Pons (tissue), 1 donor: ENCODE measurements at places on chromosomes 4 and X.

DNA sequence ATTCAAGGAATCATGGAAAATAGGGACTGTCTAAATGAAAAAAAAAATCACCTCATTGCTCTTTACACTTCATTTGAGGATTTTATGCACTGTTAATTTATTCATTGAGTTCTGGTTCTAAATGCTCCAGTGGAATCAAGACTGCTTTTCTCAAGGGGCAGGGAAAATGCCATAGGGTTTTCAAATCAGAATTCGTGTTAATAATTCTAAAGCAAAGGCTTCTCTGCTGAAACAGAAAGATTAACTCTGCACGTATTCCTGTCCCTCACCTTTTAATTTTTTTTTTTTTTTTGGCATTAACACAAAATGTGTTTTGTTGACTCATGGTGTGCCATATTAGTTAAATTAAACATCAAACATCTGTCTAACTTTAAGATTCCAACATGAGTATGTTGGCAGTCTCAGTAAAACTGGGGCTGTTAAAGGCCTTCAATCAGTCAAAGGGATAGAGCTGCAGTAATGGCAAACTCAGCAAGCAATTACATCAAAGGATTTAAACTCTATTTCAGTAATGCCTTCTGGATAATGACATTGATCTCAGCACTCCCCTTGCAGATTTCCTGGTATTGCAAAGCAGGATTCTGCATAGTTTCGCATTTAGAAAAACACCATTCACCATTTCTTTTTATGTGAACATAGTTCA lies 878.1 kb downstream of the RAPGEF2 start:
- no peak for DNase-seq

DNA sequence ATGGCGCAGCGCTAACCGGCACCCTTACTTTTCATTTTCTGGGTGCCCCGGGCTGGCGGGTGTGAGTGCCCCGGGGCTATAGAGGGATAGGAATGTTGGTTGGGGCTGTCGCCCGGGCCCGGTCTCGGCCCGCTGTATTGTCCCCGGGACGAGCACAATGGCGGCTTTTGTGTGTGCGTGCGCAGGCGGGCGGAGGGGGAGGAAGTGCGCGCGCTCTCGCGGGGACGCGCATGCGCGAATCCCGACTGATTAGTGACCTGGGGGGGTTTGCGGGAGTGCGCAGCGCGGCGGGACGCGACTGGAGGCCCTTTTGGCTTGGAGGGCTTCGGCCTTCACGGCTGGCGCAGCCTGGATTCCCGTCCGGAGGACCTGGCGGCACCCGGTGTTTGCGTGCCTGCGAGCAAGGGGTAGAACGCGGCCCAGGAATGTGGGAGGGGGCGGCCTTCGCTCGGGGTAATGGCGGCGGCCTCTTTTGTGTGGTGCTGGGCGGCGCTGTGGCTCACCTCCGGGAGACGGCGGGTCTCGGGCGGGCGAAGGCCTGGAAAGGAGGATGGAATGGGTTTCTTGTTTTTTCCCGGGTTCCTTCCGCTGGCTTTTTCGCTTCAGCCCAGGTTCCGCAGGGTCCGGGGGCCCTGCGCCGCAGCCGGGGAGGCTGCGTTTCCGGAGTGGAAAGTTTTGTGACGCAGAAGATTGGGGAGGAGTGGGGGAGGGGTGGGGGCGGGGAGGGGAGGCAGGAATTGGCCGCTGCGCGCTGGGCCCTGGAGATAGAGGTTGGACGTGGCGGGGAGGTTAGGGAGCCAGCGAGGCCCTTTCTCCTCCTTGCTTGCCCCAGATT lies 618 bp downstream of the DDX3X start:
- peak; percentile 65 for DNase-seq

GRCh38 chr4:43471950-43472349 lies 579.4 kb downstream of the GRXCR1 start:
- DNase-seq, result no peak

DNA sequence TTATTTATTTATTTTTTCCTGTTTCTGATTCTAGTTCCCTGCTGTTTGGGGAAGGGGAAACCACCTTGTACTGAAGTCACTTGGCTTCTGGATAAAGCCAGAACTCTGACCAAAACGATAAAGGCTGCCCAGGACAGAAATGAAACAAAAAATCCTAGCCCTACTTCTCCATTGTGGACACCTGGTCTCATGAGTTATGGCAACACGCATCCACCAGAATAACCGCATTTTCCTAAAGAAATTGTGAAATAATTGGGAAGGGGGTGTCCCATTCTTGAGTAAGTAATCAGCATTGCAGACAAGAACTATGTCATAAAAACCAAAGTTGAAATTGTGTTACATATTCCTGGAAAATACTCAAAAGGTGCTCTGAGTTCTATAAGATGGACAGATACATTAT lies 42.1 kb downstream of the SLC9A7 start:
- no peak for DNase-seq

GRCh38 chr4:111453216-111453615 lies 692.0 kb upstream of the FAM241A start:
- no peak for DNase-seq

DNA sequence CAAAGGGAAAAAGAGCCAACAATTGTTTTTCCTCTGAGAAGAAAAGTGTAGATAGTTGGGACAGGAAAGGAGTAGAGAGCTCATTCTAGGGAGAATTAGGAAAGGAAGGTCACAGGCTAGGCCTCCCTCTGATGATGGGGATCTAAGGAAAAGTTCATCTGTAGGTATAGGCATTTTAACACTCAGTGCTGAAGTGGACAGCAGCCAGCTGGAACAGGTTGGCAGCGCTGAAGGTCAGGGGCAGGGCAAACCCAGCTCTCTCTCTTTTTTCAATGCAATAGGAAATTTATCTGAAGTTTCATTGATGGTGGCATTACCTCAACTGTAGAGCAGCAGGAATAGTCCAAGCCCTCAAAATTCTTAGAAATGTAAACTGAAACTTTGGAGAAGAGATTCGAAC lies 98.5 kb upstream of the ETNPPL start:
- no peak for DNase-seq
